ENCODE measurements at places on chromosomes 2 and 18.

DNA sequence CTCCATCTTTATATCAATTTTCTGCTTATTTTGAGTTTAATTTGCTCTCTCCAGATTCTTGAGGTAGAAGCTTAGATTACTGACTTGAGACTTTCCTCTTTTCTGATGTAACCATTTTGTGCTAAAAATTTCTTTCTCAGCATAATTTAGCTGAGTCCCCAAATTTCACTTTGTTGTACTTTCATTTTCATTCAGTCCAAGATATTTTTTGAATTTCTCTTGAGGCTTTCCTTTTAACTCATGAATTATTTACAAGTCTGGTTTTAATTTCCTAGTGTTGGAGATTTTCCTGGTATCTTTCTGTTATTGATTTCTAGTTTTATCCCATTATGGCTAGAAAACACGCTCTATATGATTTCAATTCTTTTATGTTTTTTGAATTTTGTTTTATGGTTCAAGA lies 144.7 kb upstream of the PGAP1 start:
- DNase-seq: no peak

GRCh38 chr18:52422985-52423601 lies 83.1 kb downstream of the DCC start:
- DNase-seq: no peak

DNA sequence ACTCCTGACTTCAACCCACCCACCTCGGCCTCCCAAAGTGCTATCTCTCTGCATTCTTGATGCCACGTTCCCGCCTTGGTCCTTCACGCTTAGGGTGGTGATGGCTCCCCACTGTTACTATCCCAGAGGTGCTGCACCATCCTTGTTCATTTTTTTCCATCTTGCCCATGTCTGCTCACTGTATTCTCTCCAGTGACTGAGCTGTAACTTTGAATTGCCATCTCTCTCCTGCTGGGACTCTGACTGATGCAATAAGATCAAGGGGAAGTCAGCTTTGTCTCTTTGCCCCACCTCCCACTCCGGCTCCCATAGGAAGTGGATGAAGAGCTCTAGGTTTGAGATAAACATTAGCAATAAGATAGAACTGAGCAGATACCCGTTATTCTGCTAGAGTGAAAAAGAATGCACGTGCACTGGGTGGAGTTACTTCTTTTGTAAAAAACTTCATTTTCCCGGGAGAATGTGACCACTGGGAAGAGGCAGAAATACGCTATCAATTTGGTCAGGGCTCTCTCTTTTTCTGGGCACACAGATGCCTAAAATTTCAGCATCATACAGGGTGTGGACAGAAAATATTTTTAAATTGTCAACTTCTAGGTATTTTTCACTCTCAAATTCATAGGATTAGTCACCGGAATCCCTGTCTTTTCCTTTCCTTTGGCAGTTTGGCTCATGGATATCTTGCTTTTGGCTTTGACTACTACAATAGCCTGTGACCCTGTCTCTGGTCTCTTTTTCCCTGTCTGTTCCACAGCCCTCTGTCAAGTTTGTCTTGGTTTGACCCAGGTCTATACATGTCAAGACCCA lies 105.4 kb downstream of the POLR1A start:
- DNase-seq: no peak

GRCh38 chr2:77086478-77086877 lies 435.7 kb downstream of the LRRTM4 start:
- no peak for DNase-seq

- no peak for DNase-seq
Measured at GRCh38 chr18:3392467-3392855, 57.5 kb upstream of the TGIF1 start.

DNA sequence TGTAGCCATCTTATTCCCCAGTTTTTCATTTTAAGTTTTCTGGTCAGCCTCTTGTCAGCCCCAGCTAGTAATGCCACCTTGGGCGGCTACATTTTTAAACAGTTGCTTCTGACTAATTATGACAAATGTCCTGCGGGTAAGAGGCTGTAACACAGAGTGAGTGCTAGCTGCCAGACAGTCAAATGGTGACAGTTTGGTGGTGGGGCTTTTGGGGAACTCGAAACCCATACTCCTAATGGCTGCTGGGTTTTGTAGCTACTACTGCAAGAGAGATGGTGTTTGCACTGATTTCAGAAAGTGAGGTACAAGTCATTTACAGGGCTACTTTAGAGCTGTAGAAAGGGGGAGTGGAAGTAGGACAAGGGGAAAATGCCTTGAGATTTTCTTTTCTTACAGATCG lies 48.2 kb downstream of the ZCCHC2 start:
- no peak for DNase-seq

GRCh38 chr2:36088716-36089328 lies 266.8 kb upstream of the CRIM1 start:
- no peak for DNase-seq

DNA sequence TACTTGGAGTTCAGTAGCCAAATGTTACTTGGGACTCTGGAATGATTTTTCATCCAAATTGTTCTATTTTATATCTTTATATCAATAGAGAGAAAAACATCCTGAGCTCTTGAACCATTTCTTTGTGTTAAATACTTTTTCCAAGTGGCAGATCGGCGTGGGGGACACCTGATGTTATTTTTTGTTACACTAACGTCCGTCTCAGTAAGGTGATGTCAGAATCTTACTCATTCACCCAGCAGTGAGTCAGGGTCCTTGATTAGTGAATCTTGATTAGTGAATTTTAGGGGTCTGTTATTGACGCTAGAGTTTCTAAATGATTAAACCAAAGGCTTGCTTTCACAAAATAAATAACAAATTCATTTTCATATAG lies 1.7 kb downstream of the MIB1 start:
- DNase-seq: no peak

GRCh38 chr2:83002706-83003105 lies 1456.4 kb downstream of the SUCLG1 start:
- DNase-seq: no peak

DNA sequence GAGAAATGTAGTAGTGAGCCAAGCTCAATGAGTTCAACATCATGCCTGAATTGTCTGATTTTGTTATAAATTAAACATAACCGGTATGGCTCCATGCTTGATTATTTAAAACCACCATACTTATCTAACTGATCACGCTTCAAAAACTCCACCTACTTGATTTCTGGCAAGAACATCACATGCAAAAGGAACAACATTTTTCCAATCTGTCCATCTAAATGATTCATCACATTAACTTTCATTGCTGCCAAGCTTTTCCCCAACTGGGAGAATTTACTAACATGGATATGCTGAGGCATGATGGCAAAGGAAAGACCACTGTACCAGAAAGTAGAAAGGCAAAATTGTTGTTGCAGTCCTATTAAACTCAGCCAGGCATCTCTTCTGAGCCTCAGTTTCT lies 286.8 kb downstream of the TRIB2 start:
- DNase-seq: no peak

- no peak for DNase-seq
Measured at GRCh38 chr2:68878753-68879152, 7.6 kb upstream of the BMP10 start.

GRCh38 chr18:76689646-76690264 lies 132.6 kb upstream of the ZNF236 start:
- DNase-seq: no peak

GRCh38 chr2:211423018-211423417 lies 866.6 kb downstream of the CPS1 start:
- DNase-seq: no peak

GRCh38 chr2:223041527-223042109 lies 10.4 kb upstream of the KCNE4 start:
- DNase-seq: no peak

DNA sequence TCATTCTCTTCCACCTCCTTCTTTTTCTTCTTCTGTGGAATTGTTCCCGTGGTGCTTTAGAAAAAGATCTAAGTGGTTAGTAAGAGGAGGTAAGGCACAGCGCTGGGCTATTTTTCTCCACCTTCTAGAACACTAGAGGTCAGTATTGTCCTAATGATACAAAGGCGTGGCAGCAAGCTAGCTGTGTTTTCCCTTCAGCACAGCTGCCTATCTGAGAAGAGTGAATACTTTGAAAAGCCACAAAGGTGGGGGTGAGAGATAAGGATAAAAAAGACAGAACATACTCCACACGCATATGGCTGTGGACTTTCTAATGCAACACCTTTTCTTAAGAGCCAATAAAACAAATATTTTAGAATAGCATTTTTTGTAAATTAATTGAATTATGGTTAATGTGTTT lies 2.1 kb downstream of the CNTNAP5 start:
- DNase-seq: no peak

- DNase-seq: no peak
Measured at GRCh38 chr2:56515399-56515798, 331.6 kb downstream of the CCDC85A start.

- DNase-seq: no peak
Measured at GRCh38 chr2:55033076-55033742, 17.0 kb downstream of the RTN4 start.

- DNase-seq: no peak
Measured at GRCh38 chr2:188631037-188631809, 339.5 kb downstream of the GULP1 start.

DNA sequence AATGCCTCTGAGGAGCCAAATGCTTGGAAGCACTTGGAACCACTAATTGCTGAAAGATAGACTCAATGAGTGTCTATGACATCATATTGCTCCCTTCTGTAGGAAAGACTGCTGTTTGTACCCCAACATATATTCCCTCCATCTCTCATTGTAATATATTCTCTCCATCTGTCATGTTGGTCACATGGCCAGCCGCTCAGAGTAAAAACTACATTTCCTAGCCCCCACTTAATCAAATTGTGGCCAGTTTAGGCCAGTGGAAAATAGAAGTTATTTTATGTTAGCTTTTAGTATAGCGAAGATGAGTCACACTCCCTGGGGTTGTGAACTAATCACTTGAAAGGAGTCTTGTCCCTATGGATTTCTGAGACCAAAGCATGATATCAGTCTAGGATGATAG lies 160.2 kb downstream of the HNMT start:
- DNase-seq: no peak

DNA sequence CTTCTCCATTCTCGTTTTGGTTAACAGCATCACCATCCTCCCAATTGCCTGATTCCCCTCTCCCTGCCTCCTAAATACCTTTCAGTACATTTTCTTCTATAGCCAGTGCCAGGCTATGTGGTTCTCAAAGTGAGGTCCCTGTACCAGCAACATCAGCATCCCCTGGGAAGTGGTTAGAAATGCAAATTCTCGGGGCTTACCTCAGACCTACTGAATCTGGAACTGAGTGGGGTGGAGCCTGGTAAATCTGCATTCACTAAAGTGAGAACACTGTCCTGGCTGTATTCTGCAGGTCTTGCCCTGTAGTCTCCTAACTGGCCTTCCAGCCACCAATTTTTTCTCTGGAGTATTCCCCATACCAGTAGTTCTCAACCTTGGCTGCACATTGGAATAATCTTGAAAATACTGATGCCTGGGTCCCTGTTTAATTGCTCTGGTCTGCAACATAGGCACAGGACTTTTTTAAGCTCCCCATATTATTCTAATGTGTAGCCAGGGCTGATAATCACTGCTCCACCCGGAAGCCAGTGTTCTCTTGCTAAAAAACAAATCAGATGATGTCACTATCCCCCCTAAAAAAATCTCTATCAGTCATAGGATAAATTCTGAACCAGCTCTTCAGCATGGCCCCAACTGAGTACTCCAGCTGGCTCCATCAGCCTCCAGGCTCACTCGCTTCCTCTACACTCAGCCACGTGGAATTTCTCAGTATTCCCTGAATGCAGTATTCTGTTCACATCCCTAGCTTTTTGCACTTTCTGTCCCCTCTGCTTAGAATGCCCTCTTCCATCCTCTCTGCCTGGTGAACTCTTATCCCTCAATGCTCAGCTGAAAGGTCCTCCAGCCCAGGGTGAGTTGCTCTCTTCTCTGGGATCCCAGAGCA lies 98.4 kb downstream of the CDK15 start:
- DNase-seq: no peak

GRCh38 chr2:38794235-38794946 lies 16.4 kb downstream of the GEMIN6 start:
- no peak for DNase-seq

- DNase-seq: no peak
Measured at GRCh38 chr2:136057802-136058140, 60.2 kb downstream of the CXCR4 start.
